Erythroblast (primary cell): ENCODE measurements at places on chromosomes 1 and 21.

DNA sequence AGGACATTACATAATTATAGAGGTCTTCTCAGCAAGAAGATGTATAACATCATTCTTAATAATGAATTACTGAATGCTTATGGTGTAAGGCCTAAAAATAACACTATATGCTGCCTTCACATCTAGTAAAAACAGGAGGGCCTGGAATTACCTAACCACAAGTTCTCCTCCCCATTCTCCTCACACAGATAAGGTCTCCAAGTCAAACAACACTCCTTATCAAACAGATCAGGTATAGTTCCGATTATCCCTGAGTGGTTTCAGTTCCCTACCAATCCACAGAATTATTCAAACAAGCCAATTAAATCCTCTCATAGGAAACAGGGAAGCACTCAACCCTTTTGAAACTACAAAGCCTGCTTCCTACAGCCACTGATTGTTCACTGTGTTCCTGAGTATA, 4.0 kb upstream of the AGBL4 start:
- no peak for DNase-seq

DNA sequence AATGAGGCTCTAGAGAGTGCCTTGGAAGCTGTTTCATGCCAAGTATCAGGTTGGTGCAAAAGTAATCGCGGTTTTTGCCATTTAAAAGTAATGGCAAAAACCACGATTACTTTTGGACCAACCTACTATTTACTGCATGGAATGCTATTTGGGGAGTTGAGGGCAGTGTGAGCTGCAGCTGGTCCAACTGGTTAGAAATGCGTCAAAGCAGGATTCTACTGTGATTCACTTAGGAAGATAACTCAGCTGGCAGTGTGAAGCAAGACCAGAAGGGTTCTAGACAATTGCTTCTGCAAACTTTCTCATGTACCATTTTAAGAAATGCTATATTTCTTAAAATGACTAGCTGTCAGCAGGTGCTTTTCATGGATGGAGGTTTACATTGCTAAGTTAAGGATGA, 21.2 kb upstream of the PLA2G2C start:
- no peak for DNase-seq

- peak; percentile 62 for DNase-seq
These were observed 38.5 kb downstream of the TRIM11 start for GRCh38 chr1:228367798-228368791.

DNA sequence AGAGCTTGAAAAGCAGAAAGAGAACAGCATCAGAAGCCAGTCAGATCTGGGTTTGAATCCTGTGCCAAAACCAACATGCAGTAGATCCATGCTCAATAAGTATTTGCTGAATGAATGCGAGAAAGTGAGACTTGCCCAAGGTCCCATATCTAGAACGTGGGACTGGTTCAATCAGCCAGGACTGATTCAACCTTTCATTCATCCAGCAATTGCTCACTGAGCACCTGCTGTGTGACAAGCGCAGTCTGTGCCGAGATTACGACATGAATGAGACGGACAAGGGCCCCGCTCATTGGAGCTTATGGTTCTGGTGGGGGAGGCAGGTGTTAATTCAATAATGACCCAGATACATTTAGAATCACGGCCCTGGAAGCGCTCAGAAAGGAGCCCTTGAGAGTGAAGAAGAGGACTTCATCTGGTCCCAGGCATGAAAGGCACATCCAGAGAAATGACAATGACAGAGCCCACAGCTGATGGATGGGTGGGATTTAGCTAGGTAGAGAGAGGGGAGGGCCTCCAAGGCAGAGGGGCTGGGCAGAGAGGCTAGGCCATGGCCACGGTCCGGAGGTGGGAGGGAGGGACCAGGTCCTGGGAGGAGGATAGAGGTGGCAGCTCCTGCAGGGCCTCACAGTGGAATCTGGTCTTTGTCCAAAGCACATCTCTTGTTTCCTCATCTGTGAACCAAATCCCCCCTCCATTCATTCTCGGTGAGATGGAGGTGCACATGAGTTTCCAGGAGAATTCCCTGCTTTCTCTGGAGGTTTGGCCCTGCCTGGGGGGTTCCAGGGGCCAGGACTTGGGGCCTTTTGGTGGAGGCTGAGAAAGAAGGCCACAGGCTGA, 4.2 kb upstream of the FAM131C start:
- no peak for DNase-seq

- DNase-seq = no peak
These were observed 15.4 kb downstream of the POLR3GL start for GRCh38 chr1:145979746-145980456.

GRCh38 chr1:62241371-62242131, 46.9 kb downstream of the L1TD1 start:
- DNase-seq = no peak

GRCh38 chr1:15574741-15575140, 10.1 kb downstream of the AGMAT start:
- DNase-seq = no peak

DNA sequence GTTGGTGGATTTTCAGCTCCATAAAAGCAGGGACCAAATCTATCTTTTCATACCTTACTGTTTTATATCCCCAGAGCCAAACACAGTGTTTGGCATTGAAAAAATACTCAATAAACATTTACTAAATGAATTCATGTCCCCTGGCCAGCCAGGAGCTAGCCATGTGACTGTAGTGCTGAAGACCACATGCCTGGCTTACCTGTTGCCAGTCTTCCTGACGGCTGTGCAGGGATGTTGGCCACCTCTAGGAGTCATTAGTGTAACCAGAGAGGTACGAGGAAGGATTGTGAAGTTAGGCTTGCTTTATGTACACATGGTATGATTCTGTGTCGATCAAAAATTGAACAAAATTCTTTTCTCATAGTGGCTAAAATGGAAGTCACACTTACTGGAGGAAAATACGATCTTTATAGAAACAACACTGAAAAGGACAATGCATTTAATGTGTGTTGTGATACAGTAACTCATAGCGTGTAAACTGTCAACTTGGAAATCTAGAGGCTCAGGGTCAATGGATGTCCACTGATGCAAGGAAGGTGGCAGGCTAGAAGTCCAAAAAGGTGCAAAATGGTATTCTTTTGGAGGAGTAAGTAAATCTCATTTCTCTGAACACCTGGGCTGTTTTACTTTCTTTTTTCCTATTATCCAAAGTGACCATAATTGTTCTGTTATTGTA, 60.9 kb downstream of the FGGY start:
- no peak for DNase-seq

DNA sequence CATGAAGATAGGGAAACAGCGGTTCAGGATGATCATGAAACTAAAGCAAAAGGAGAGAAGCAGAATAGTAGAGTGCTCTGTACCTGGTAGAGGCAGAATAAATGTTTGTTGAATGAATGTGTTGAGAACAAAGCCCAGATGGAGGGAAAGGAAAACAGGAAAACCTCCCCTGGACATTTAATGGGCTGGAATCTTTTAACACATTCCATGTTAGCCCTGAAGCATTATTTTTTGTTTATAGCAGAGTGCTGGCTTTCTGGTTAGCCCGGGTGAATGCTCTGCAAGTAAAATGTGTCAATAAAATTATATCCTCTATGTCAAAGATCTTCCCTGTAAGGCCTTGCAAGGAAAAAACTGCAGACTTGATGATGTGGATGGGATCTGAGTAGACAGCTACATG, 60.2 kb downstream of the ABCA4 start:
- no peak for DNase-seq

DNA sequence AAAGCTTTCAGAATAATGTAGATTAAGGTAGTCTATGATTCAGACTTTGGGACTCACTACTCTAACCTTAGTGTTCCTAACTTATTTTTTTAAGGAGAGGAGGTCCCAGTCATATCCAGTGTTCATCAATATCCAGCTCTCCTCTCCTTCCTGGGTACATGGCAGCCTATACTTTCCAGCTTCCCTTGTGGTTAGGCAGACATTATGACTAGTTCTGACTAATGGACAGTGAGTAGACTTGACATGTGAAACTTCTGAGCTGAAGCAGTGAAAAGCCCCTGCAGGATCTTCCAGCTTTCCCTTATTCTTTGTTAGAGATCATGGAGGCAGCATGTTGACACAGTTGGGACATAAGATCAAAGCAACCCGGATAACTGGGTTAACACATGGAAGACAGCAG, 144.2 kb downstream of the PTPRU start:
- no peak for DNase-seq

DNA sequence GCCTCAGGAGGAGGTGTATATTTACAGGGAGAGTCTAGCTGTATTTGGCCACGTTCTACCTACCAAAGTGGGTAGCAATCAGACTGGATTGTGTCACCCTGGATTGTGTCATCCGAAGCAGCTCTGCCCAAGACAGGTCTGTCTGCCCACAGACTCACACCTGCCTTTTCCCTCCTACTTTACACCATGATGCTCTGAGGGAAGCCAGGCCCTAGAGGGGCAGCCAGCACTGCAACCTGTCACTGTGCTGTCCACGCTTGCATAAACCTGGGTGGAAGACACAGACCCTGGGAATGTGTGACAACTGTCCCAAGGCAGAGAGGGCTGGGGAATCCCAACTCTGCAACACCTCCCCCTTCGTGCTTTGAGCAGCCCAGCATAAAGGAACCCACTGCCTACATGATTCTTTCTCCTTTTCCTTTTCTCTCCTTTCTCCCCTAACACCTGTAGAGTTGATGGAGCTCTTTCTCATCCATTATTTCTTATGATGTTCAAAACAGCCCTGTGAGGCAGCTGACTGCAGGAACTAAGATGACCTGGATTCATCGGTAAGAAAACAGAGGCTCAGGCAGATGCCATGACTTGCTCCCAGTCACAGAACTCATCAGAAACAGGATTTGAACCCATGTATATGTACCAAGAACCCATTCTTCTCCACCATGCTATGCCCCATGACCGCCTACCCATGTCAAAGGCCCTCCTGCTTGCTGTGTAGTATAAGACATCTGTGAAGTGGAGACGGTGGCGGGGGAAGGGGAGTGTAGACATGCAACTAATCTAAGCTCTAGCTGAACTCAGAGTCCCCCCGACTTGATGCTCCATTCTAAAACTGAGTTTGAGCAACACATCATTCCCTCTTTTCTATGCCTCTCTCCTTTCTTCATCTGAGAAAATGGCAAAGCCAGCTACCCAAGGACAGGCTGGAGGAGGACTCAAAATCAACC, 55.9 kb downstream of the ITPKB start:
- no peak for DNase-seq

GRCh38 chr21:36111238-36111637, 23.6 kb upstream of the CBR3 start:
- DNase-seq = no peak

DNA sequence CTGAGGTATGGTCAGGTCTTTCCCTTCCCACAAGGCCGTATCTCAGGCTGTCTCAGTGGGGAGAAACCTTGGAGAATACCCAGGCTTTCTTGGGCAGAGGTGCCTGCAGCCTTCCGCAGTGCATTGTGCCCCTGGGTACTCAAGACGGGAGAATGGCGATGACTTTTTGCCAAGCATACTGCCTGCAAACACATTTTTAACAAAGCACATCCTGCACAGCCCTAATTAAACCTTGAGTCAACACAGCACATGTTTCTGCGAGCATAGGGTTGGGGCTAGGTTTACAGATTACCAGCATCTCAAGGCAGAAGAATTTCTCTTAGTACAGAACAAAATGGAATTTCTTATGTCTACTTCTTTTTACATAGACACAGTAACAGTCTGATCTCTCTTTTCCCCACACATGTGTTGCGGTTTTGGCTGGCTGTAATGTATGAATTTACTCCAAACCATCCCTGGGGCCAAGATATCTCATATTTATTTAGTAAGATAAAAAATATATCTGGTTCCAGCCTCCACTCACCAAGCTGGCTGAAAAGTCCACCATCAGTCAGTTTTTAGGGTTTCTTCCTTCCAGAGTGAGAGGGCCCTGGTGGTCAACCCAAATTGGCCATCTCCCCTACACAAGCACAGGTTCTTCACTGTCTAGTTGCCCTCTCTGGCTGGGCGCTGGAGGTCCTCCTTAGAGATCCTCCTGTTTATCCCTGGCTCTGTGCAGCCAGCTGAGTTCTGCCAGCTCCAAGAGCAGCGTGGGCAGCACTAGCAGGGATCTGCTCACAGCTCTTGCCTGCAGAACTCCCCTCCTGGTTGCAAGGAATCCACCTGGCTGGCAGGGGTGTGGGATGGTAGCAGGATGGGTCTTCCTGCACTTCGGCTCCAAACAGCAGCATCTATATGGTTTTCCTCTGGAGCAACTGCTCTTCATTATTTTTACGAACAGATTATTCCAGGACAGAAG, 2.6 kb downstream of the FAAH start:
- DNase-seq = no peak

- no peak for DNase-seq
These were observed 212.6 kb downstream of the TGFB2 start for GRCh38 chr1:218557731-218558130.

DNA sequence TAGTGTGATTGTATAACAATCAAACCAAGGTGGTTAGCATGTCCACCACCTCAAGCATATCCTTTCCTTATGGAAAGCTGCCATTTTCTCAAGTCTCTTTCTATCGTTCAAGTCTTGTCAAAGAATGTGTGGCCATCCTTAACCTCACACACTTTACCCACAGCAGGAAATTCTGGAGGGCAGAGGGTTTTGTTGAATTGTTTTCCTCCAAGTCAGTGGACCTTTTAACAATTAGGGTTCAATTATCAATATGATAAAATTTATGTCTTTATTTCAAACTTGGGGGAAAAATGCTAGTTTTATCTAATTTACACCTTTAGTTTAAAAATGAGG, 14.2 kb upstream of the PTPRC start:
- DNase-seq = no peak

- no peak for DNase-seq
These were observed 17.8 kb downstream of the ZBTB17 start for GRCh38 chr1:15958111-15958510.

GRCh38 chr1:110492573-110492972, 26.4 kb downstream of the KCNA10 start:
- DNase-seq = no peak

- no peak for DNase-seq
These were observed 12.5 kb upstream of the KPRP start for GRCh38 chr1:152745289-152745704.

- DNase-seq = peak; percentile 58
These were observed 19.4 kb downstream of the ENO1 start for GRCh38 chr1:8858888-8859706.

GRCh38 chr1:153613406-153613805, 469 bp upstream of the S100A16 start:
- no peak for DNase-seq

GRCh38 chr1:45685308-45686014, 872 bp downstream of the GPBP1L1 start:
- DNase-seq = peak; percentile 69

- DNase-seq = peak; percentile 90
These were observed 3.6 kb downstream of the COL9A2 start for GRCh38 chr1:40313329-40313957.

DNA sequence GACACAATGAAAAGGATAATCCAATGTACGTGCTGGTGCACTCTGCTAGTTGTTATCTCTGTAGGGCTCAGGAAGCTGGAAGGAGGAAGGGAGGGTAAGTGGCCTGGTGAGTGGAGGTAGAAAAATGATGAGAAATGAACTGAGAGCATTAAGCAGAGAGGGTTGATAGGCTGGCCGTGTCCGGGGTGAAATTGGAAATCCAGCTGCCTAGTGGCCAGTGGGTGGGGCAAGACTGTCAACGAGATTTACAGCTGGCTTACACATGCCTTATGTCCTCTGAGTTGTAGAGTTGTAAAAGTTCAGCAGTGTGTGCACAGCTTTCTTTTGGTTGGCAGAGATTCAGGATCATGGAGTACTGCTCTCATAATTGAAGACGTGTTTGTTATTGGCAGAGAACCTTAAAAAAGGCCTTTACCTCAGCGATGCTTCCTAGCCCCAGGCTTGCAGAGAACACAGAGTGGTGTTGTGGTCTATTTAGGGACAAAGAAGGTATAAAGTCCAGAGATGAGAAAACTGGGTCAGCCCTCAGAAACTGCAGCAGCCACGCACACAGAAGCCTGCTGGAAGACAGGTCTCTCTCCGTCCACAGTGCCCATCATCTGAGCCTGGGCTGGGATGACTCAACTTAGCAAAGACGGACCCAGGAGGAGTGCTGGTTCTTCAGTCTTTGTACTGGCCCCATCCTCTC, 132.4 kb downstream of the EDEM3 start:
- DNase-seq = no peak
